Activated CD4-positive, CD25-positive, alpha-beta regulatory T cell treated with anti-CD3 and anti-CD28 coated beads, Interleukin-2, amount 50 U/mL, for 16 hours (primary cell): ENCODE measurements at places on chromosomes 2 and 18.

DNA sequence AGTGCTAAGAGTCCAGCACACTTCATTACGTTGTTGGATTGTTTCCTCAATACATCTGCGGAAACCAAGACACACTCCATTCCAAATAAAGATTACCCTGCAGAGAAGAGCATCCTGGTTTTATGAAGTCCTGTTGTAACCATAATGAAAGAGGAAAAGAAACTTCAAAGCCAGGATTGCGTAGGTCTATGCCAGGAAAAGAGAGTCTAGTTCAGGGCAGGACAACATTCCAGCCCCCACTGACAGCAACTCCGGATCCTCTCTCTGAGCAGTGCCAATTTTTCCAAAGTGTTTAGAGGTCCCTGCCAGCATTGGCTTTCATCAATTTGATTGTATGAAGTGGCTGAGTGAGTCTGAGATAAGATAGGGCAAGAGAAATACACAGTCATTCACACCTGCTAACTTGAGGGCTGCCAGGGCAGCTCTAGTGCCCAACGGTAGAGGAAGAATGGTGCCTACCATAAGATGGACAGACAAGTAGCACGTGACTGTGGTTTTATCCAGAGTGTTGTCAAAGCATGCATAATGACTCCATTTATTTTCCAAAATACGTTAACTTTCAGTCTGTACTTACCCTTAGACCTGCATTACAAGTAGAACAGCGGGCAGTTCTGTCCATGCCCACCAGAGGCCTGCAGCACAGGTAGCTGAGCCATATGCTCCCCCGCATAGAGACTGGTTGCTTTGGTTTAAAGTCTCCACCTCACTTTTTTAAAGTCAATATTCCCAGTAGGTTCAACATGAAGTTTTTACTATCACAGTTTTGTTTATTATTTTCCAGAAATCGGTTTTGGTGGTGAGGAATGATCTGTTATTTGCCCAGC, 23.7 kb downstream of the PIEZO2 start:
- DNase-seq = no peak

DNA sequence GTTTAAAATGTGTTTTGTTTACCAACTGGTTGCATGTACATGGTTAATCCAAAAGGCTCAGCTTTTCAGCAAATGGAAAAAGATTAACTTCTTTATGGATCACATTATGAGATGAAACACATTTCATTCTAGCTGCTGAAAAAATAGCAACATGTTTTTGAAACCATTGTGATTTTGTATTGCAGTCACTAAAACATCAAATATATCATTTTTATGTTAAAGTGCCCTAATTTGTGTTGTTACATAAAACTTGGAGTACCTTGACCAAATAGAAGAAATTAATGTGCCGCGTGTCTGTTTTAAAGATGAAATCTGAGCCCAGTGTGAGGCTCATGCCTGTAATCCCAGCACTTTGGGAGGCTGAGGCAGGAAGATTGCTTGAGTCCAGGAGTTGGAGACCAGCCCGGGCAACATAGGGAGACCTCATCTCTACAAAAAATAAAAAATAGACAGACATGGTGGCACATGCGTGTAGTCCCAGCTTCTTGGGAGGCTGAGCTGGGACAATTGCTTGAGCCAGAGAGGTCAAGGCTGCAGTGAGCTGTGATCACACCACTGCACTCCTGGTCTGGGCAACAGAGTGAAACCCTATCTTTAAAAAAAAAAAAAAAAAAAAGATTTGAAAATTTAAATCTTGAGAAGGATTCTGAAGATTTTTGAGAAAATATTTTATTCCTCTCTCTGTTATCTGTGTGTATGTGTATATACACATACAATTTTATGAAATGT, 96.6 kb downstream of the FMNL2 start:
- DNase-seq = no peak

- no peak for DNase-seq
These were observed 34.2 kb upstream of the CCNT2 start for GRCh38 chr2:134884435-134884834.

GRCh38 chr2:74498500-74499266, 720 bp downstream of the LBX2 start:
- DNase-seq = no peak

GRCh38 chr2:85399183-85399455, 11.0 kb downstream of the CAPG start:
- no peak for DNase-seq

DNA sequence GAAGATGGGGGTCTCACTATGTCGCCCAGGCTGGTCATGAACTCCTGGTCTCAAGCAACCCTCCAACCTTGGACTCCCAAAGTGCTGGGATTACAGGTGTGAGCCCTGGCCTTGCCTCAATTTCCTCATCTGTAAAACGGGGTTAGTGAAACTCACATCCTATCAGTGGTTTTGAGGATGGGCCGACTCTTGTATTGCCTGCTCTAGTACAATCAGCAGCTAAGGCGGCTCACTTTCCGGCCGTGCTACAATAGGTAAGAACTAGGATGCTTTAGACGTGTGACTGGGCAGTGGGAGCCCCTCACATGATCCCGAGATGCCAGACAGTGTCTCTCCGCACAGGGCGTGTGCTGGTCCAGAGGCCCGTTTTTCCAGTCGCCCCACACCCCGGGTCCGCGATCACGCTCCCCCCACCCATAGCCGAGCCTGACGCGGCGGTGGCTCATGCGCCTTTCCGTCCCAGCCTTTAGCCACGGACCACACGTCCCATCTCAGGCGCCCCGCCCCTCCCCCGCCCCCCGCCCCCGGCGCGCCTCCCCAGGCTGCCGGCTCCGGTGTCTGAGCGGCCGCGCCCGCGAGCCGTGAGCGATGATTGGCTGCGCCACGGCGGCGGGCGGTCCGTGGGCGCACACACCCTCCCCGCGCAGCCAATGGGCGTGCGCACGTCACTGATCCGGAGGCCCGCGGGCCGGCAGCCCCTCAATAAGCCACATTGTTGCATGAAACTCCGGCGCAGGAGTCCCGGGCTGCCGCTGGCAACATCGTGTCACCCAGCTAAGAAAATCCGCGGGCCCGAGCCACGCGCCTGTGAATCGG, at the start of gene HK2:
TSS of gene HK2 (plus strand) at position 710 of the 816 bp plus-strand sequence. CDS start 454 bp downstream, outside the sequence.
- DNase-seq = peak; percentile 51

DNA sequence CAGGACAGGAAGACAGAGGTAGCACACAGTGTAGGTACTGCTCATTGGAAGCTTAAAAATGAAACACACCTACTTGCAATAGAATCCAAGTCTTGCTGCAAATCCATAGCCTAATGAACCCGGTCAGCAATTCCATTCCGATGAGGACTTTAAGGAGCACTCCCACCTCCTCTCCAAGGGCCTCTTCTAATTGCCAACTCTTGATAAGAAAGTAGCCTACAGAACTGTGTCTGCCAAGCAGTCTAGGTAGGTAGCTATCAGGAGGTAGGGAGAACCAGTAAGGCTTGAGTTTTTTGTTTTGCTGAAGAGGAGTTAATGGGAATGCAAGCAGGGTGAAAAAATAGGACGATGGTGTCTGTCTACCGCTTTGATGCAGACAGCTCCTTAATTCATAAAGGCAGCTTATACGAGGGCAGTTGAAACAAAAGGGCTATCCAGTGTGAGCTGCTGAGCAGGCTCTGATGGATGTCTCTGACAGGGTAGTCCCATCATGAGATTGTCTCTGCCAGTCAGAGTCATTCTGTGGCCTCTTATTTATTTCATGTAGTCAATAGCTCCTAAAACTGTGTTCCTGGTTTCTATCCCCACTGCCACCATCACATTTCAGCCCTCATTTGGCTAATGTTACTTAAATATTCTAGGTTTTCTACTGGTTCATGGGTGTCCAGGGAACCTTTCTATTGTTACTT, 155.6 kb upstream of the DNMT3A start:
- DNase-seq = no peak

GRCh38 chr2:10120877-10121574, 1.5 kb upstream of the RRM2 start:
- no peak for DNase-seq

GRCh38 chr2:241812730-241813643, 4.0 kb downstream of the NEU4 start:
- DNase-seq = no peak

DNA sequence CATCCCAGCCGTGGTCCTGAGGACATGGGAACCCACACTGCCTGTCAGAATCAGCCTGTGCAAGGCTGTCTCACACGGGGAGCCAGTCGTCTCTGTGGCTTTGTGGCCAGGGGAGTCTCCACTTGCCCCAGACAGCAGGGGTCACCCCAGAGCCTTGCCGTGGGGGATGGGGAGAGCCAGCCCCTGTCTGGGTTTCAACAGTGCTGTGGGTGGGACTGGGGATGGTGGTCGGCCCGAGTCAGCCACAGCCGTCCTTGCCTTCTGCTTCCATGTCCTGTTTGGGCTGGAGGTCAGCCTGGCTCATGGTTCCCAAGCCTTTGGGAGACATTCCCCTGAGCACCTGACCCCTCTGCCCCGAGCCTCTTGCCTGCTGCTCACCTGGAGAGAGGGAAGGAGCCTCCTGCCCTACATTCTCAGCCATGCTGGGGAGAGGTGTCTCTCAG, 19.6 kb downstream of the GPR35 start:
- no peak for DNase-seq
